ENCODE measurements at places on chromosomes 12 and 14. TPM values are rescaled to one million over a fixed set of nuclear protein-coding genes. Genes with fewer than 3 reads are reported as not detected.

RERG gene
- total RNA-seq, result 0.22 TPM

NOXRED1 gene
- 0.07 TPM for total RNA-seq

SLC39A5 gene
- total RNA-seq, result not detected

IL26 gene
- not detected for total RNA-seq

TCL1B gene
- total RNA-seq, result not detected

PZP gene
- not detected for total RNA-seq

BHLHE41 gene
- total RNA-seq, result 0.73 TPM

MORN3 gene
- total RNA-seq, result 0.27 TPM

CMTM5 gene
- not detected for total RNA-seq

All from A549 treated with RU486 at 1 μM for 4 hours (cell line).